ENCODE measurements at places on chromosomes 5 and 9. TPM values are rescaled to one million over a fixed set of nuclear protein-coding genes. Genes with fewer than 3 reads are reported as not detected.

- no peak for DNase-seq
Observed at GRCh38 chr9:19492775-19493173, 84.0 kb downstream of the ACER2 start.

RAI14 gene
- not detected for total RNA-seq

SMIM33 gene
- total RNA-seq: 0.13 TPM

- DNase-seq: no peak
Observed at GRCh38 chr9:137497921-137498719, 39.0 kb upstream of the NSMF start.

- DNase-seq: no peak
Observed at GRCh38 chr9:101791938-101792337, 53.5 kb upstream of the GRIN3A start.

- DNase-seq: no peak
Observed at GRCh38 chr9:106111039-106111730, 416.8 kb downstream of the TMEM38B start.

GRCh38 chr9:26537211-26537610, 355.4 kb downstream of the CAAP1 start:
- DNase-seq: no peak

GDNF gene
- not detected for total RNA-seq

GRCh38 chr5:54669845-54670244, 152.3 kb downstream of the SNX18 start:
- no peak for DNase-seq

GRCh38 chr5:150465927-150466326, 16.4 kb upstream of the RPS14 start:
- DNase-seq: no peak

FYB1 gene
- total RNA-seq: 579 TPM

- no peak for DNase-seq
Observed at GRCh38 chr5:111131356-111131755, 39.2 kb downstream of the WDR36 start.

DNA sequence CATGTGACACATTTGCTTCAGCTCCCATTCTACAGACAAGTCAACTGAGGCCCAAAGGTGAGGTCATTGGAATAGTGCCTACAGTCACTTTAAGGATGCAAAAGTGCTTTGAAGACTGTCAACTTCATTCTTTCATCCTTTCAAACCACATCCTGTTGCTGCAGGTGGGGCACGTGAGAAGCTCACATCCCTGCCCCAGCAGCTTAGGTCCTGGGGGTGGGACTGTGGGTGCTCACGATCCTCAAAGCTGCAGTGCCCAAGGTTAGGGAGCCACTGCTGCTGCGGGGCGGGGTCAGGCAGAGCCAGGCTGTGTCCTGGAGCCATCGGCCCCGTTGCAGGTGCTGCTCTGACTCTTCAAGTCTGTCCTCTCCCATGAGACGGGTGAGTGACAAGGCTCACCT, 57.9 kb upstream of the IER5L start:
- DNase-seq: peak; percentile 68

- DNase-seq: no peak
Observed at GRCh38 chr5:172646716-172647285, 5.7 kb downstream of the NEURL1B start.

GRCh38 chr9:92944921-92945320, 2.4 kb upstream of the FGD3 start:
- DNase-seq: no peak

DNA sequence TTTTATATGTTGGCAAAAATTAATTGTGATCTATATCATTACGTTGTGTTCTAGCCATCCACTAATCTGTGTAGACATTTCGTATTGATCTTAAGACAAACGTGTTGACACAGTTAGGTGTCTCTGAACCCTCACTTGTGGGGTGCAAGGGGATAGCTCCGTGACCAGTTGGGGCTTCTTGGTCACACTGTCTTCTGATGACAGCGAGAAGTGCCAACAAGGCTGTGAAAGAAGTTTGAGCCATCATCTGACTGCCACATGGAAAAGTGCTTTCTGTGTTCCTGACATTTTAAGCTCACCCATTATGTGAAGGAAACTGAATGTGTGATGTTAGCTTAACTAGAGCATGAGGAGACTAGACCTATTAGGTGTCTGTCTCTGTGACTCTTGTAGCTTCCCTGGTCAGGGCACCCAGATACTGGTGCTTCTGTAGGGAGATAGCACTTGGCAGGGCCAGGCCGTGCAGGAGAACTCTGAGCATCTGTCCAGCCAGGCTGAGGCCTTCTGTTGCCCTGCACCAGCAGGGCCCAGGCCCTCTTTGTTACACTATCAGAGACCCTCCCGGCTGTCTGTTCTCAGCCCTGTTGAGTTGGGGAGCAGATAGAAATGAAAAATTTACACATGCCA, 52.8 kb upstream of the PHF2 start:
- no peak for DNase-seq

GABRG2 gene
- total RNA-seq: 2.3 TPM

- peak; percentile 40 for DNase-seq
Observed at GRCh38 chr5:139863855-139864558, 68.4 kb downstream of the PSD2 start.

GRCh38 chr5:141840826-141841360, 37.3 kb downstream of the PCDH1 start:
- DNase-seq: no peak

CLIC3 gene
- 13.5 TPM for total RNA-seq

GRCh38 chr9:120655005-120655622, 59.2 kb downstream of the MEGF9 start:
- DNase-seq: no peak

- no peak for DNase-seq
Observed at GRCh38 chr5:177256296-177256695, 47.2 kb downstream of the RAB24 start.

DNA sequence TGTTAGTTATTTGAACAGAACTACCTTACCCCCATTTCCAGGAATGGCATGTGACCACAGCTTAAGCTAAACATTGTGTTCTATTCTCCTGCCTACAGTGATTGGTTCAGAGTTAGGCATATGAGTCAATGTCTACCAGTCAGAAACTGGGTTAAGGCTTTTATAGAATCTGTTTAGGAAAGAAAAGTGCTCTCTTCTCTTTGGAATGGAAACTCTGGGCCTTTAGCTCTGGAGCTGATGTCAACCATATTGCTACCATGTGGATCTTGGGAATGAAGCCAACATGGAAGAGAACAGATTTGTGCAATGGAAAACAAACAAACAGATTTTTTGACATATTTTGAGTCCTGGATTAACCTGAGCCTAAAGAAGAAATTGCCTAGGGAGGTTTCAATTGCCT, 488.9 kb upstream of the TNC start:
- no peak for DNase-seq

DNA sequence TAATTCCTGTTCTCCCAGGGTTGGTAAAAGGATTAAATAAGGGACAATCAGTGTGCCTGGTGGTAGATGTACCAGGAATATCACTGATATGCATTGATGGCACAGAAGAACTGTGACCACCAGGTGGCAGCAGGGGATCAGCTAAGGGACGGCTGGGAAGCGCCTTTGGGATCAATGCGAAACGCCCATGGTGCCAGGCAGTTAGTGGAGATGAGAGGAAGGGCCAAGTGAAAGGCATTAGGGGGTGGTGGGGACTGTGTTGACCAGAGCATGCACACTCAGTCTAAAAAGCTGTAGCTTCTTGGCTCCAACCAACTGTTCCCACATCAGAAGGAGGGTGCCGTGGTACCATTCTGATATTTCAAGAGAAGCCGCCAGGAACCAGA, 55.6 kb downstream of the ARHGEF37 start:
- peak; percentile 36 for DNase-seq

PCDHGA8 gene
- 0.22 TPM for total RNA-seq

DNA sequence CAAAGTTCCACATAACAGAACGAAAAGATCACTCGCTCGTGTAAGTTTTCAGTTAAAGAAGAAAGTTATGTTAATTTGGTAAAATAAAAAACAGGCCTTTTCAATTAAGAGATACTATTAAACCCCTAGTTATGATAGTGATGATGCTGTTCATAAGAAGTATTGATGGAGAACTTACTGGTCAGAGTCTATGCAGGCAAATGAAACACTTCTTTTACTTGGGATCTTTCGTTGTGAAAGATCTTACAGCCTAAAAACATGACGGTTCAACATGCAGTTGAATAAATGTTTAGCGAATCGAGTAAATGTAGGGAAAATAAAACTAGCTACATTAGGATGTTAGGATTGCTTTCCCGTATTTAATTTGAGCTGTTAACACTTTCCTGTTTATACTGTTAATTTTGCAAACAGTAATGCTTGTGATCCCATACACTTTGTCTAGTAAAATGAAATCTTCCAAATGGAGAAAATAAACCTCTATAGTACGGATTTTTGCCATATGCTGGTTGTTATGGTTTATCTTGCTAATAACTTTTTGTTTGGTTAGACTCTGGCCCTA, 2.0 kb downstream of the RHOBTB3 start:
- no peak for DNase-seq

DNA sequence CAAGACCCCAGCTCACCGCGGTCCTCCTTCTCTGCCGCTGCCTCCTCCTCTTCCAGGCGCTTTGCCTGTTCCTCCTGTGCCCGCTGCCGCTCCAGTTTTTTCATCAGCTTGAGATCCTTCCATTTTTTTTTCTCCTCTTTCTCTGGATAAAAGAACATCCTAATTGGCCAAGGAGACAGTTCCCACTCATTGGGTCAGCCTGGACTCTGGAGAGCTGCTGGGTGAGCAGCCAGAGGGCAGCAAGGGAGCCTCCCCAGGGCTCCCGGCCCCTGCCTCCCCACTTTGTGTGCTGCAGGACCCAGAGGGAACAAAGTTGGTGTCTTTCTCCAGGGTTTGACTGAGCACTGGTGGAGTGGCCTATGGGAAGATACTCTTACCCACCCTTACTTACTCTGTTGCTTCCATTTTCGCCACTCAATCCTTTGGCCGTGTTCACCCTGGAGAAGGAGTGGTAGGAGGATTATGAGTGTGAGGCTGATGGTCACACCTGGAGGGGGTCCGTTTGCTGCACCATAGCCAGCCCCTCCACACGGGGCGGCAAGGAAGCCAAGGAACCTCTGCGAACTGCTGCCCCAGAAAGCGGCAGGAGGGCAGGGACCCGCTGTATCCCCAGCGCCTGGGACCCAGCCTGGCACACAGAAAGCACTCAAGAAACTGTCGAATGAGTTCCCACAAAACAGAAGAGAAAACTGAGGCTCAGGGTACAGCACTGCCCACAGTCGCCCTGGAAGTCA, 708 bp downstream of the SPOUT1 start:
- DNase-seq: no peak
